Muscle of leg (tissue), 16 donors: ENCODE measurements at places on chromosomes 7 and 10. TPM values are rescaled to one million over a fixed set of nuclear protein-coding genes. Genes with fewer than 3 reads are reported as not detected.
A peak's percentile ranks its signal among the peaks of the same experiment; 100 is the strongest.

DNA sequence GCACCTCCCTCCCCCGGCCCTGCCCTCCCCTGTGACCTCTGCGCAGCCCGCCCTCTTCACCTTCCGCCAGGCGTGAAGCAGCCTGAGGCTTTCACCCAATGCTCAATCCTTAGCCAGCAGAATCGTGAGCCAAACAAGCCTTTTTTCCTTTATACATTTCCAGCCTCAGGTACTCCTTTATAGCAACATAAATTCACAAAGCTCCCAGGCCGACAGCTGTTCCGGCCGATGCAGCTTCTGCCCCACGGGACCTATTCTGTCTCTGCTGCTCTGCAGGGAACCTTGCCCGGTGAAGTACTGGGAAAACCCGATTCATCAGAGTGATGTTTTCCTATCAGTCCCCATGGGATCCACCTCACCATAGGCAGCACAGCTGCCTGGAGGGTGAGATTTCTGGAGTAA lies 87.4 kb downstream of the CHST15 start:
- peak; percentile 40 for DNase-seq
- no peak overlapping the region for H3K4me3 ChIP-seq
- peaks cover 40% of the 10 kb centered on the region for H3K4me1 ChIP-seq
- H3K27me3 ChIP-seq: peaks cover 5% of the 10 kb centered on the region

- H3K27me3 ChIP-seq: no peaks in the 10 kb centered on the region
- peaks cover 9% of the 10 kb centered on the region for H3K4me1 ChIP-seq
- no peak for DNase-seq
- no peak overlapping the region for H3K4me3 ChIP-seq
- no peak overlapping the region for H3K27ac ChIP-seq
Observed at GRCh38 chr7:66118603-66119002, 4.0 kb downstream of the CRCP start.

DNA sequence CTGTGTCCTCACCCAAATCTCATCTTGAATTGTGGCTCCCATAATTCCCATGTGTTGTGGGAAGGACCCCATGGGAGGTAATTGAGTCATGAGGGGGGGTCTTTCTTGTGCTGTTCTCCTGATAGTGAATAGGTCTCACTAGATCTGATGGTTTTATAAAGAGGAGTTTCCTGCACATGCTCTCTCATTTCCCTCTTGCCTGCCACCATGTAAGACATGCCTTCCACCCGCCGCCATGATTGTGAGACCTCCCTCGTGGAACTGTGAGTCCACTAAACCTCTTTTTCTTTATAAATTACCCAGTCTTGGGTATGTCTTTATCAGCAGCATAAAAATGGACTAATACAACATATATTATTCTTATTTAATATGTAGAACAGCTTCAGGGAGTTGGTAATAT lies 29.0 kb upstream of the MTPN start:
- H3K27ac ChIP-seq: no peak overlapping the region
- no peaks in the 10 kb centered on the region for H3K36me3 ChIP-seq
- DNase-seq: no peak
- no peaks in the 10 kb centered on the region for H3K4me1 ChIP-seq
- H3K4me3 ChIP-seq: no peak overlapping the region

DNA sequence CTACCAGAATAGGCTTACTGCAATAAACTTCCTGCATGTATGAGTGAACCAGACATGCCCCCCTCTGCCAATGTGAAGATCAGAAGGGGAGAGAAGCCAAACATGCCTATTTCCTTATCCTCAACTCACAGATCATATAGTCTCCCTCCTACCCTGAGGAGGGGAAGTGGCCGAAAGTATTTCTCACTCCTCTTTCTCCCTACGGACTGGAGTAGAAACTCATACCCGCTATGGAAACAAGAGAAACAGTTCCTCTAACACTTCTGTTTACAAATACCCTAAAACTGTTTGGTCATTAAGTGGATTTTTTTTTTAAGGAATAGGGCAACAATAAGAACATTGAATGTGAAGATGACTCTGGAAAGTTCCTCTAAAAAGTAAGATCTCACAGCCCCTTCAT lies 31.4 kb downstream of the CCNJ start:
- no peak overlapping the region for H3K4me3 ChIP-seq
- no peaks in the 10 kb centered on the region for H3K4me1 ChIP-seq
- no peak overlapping the region for H3K27ac ChIP-seq
- no peaks in the 10 kb centered on the region for H3K27me3 ChIP-seq

DNA sequence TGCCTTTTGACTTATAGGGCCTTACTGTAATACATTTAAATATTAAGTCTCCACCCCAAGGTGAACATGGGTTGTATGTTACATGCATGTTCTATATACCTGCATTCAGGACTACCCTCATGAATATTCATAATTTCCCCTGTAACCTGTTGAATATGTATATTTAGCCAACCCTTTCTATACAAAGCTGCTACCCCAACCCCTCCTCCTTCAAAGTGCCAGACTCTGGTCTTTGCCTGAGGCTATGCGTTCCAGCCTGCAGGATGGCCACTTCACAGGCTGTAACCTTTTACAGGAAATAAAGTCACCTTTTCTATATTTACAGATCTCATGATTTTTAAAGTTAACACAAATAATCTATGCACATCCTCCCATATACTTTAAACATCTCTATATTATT lies 10.1 kb upstream of the UNC5B start:
- H3K4me3 ChIP-seq: no peak overlapping the region
- no peak overlapping the region for H3K27ac ChIP-seq
- no peaks in the 10 kb centered on the region for H3K36me3 ChIP-seq
- no peak for DNase-seq
- peaks cover 14% of the 10 kb centered on the region for H3K27me3 ChIP-seq

- H3K27me3 ChIP-seq: no peaks in the 10 kb centered on the region
- no peaks in the 10 kb centered on the region for H3K36me3 ChIP-seq
- DNase-seq: no peak
- H3K27ac ChIP-seq: no peak overlapping the region
- H3K4me1 ChIP-seq: no peaks in the 10 kb centered on the region
- H3K4me3 ChIP-seq: no peak overlapping the region
Observed at GRCh38 chr7:102806613-102807012, 57.8 kb downstream of the FAM185A start.

DNA sequence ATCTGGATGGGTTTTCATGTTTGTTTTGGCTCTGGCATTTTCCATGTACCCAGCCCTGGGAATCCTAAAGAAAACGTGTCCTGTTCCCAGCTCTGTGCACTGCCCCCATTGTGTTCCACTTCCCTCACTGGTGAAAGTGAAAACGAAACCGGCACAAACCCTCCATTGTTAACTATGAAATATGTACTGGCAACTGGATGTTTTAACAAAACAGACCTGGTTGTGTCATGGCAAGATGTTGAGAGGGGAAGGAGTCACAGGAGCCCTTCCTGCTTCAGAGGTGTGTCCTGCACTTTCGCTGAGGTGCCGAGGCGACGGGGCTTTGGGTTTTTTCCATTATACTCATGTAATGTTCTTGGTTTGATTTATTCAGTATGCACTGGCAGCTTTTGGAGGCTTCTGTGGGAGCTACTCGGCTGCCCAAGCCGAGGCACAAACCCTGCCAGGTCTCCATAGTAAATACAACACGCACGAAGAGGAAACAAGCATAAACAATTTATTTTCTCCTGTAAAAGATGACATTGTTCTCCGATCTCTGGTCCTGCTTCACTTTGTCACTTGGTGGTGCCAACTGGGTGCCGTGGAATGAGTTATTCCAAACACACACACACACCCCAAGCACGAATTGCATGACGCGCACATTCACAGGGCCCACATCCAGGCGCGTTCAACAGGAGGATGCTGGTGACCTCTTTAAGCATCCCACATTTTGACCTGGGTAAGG lies 118.2 kb downstream of the CDK6 start:
- H3K4me3 ChIP-seq: peak overlapping the region; percentile 24
- DNase-seq: peak; percentile 82
- H3K27ac ChIP-seq: peak overlapping the region; percentile 84
- H3K4me1 ChIP-seq: peaks cover 24% of the 10 kb centered on the region

DNA sequence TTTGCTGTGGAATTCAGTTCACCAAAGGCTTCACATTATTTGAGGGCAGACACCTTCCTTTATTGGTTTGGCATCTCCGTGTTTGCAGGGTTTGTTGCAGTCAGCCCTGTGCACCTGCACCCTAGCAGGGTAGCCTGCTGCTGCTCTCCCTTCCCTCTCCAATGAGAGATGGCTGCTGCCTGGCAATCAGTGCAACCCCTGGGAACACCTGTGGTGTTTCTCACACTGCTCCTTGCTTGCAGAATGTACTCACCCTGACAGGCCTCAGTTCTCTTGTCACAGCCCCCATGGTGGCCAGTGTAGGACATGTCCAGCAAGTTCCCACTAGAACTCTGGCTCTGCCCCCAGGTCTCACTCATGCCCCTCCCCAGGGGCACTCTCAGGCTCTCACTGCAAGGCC lies 12.1 kb upstream of the PPIA start:
- DNase-seq: no peak
- no peaks in the 10 kb centered on the region for H3K27me3 ChIP-seq
- no peak overlapping the region for H3K27ac ChIP-seq
- no peak overlapping the region for H3K4me3 ChIP-seq
- no peaks in the 10 kb centered on the region for H3K4me1 ChIP-seq

- DNase-seq: no peak
- H3K27ac ChIP-seq: no peak overlapping the region
- no peaks in the 10 kb centered on the region for H3K36me3 ChIP-seq
- H3K27me3 ChIP-seq: no peaks in the 10 kb centered on the region
Observed at GRCh38 chr7:116195451-116195850, 14.9 kb upstream of the TES start.

DKK1 gene
- 0.84 TPM for total RNA-seq

CARD11 gene
- total RNA-seq: 0.09 TPM

TES gene
- total RNA-seq: 23.2 TPM
